T-helper 2 cell (primary cell): ENCODE measurements at places on chromosomes 2 and 18.

GRCh38 chr2:150705767-150706166 is 218.3 kb upstream of the RND3 start:
- DNase-seq: no peak

- DNase-seq: no peak
These were observed 229.3 kb upstream of the TRIB2 start for GRCh38 chr2:12487253-12488004.

DNA sequence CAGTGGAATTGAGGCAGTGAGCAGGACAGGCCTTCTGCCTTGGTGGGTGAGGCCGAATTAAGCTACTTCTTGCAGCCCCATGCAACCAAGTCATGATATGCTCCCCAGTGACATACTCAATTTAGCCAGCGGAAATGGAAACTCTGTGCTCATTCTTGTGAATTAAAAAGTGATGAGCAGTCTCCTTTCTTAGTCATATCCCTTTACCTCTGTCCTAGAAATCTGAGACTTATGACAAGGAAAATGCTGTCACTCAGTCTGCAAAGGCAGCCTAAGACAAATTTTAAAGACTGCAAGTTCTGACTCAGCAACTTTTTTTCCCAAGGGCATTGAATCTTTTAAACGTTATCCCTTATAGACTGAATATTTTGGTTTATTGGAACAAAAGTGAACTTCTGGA is 218.2 kb downstream of the SH3BP4 start:
- DNase-seq: no peak

GRCh38 chr2:8015848-8016600 is 665.8 kb upstream of the ID2 start:
- no peak for DNase-seq

DNA sequence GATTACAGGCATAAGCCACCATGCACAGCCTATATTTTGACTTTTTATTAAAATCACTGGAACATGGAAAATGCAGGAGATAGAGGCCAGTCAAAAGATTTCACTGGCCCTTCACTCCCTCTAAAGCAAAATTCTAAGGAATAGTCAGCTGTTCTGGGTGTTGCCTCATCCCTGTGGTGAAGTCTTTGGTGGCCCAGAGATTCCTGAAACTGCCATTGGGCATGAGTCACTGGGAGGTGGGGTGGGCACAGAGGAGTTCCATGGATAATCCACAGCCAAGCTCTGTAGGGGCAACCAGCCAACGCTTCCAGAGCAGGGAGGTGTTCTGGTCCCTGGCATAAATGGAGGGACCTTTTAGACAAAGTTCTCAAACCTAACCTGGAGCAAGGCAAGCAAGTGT is 89.7 kb upstream of the TTC39C start:
- DNase-seq: no peak

DNA sequence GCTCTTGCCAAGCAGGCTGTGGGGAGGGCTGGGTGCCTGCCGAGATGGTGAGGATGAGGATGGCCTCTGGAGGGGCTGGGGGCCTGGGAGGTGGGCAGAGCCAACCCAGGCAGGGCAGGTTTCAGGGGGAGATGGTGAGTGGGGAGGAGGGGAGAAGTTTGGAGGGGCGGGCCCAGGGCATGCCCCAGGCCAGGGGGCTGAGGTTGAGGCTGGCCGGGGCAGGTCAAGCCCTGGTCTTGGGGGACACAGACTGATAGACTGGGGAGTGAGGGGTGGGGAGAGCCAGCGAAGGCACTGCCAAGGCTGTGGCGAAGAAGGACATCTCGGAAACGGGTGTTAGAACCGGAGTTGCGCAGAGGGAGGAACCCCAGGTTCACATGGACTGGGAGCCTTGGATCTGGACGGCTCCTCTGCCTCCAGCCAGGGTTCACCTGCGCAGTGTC is 12.6 kb downstream of the CAPN10 start:
- no peak for DNase-seq

GRCh38 chr2:25372405-25373268 is 30.9 kb upstream of the DNMT3A start:
- DNase-seq: no peak

DNA sequence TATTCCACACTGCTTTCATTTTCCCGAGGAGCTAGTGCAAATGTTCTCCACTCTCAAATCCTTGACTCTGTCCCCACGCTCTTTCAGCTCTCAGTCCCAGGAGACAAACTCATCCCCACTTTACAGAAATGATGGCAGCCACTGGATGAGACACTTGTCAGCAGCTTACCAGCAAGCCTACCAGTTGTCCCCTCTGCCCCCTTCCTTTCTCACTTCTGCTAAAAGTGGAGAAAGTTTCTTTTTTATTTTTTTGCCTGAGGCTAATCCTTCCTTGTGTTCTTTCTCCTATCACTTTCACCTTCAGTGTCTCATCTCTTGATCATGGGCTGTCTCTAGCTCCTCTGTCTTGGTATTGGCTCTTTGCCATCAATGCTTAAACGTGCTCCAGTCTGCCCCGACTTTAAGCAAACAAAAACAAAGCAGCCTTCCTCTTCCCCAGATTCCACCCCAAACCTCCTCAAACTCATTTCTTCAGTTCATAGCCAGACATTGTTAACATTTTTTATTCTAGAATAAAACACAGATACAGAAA is 64.5 kb downstream of the TTC32 start:
- no peak for DNase-seq

GRCh38 chr18:42231284-42231683 is 276.2 kb downstream of the PIK3C3 start:
- DNase-seq: no peak

DNA sequence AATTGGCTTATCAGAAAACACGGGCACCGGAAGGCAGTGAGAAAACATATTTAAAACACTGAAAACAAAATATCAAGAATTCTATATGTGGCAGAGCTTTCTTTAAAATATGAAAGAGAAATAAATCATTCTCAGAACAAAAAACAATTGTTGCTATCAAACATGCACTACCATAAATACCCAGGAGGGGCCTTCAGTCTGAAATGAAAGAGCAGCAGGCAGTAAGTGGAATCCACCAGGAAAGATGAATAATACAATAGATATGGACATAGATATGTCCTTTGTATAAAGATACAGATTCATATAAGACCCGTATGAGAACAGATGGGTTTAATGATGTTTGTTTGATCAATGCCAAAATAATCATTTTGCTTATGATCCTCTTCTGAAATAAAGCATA is 142.0 kb downstream of the TMEM18 start:
- no peak for DNase-seq

- DNase-seq: no peak
These were observed 978.1 kb upstream of the CDH2 start for GRCh38 chr18:29154758-29155725.

DNA sequence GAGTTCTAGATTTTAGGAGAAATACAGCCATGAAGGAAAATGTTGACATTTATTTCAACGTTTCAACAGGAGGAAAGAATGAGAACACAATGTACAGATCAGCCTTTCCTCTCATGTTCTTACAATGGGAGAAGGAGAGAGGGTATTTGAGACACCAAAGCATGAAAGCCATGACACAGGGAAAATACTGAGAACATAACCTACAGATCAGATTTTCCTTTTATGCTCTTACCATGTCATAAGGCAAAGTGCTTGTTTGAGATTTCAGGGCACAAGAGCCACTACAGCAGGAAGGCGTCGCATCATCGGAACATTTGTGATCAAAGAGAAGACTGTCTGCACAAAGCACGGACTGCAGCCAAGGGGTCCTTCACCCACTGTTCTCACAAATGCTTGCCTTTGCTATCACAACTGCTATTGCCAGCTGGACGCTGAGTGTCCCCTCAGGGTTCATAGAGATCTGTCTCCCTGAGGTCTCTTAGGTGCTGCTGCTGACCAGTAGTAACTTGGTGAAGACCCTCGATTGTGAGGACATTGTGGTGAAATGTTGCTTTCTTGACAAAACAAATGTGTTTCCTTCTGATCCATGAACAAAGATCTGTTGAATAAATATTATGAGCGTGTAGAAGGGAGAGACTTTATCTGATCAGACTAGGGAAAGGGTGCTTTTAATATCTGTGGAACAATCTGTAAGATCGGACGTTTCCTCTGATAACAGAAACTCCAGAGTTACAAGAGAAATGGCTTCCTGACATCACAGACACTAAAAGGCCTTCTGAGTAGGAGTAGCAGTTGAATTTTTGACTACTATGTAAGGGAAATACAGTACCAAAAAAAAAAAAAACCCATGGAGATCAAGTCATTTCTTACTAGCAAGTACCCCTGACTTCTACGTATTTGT is 6.4 kb upstream of the IL1RL1 start:
- no peak for DNase-seq

DNA sequence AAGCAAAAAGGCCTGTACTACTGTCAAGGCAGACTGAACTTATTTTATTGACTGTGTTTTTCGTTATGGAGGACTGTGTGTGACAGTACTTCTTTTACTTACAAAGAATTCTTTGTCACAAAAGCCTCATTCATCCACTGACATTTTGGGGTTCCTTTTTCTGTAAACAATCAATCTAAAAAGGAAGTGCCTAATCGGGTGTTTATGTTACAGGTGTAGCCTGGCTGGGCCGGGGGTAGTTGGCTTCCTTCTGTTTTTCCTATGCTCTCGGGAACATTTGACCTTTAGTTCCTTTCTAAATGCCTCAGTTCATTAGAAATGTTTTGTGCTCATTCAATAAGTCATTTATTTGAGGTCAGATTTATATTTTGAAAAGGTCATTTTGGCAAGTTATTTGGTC is 8.3 kb downstream of the ZCCHC2 start:
- no peak for DNase-seq

DNA sequence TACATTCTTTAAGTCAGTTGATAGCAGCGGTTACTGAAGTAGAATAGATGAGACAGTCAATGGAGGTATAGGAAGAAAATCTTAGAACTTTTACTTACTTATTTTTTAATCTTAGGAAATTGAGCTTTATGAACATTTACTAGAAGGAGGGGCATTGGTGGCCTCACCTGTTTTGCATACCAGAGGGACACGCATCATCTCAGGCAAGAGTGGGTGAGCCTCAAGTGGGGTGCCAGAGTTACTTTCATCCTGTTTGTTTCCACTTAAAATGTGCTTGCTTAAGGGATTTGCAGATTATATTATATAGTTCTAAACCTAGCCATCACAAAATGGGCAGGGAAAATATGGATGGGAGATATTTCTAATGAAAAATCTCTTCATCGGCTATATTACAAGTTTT is 61.6 kb downstream of the WDR7 start:
- DNase-seq: no peak

- peak; percentile 96 for DNase-seq
These were observed 10.5 kb downstream of the OSR1 start for GRCh38 chr2:19347619-19348562.

- no peak for DNase-seq
These were observed 37.0 kb upstream of the IGFBP5 start for GRCh38 chr2:216732334-216732733.

DNA sequence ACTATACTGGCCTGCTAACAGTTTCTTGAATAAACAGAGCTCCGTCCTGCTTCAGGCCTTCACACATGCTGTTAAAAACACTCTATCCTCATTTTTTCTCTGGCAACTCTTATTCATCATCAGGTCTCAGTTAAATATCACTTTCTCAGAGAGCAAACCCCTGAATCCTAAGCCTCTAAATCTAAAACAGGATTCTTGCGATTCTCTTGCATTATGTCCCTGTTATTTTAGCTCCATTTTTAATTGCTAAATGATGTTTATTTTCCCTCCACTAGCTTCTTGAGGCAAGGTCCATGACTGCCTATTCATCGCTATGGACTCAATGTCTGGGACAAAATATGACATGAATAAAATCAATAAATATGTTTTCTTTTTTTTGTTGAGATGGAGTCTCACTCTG is 190.7 kb upstream of the SMAD7 start:
- DNase-seq: no peak

GRCh38 chr2:19554520-19554919 is 196.1 kb upstream of the OSR1 start:
- no peak for DNase-seq

- DNase-seq: no peak
These were observed 38.6 kb downstream of the STK25 start for GRCh38 chr2:241469746-241470145.

DNA sequence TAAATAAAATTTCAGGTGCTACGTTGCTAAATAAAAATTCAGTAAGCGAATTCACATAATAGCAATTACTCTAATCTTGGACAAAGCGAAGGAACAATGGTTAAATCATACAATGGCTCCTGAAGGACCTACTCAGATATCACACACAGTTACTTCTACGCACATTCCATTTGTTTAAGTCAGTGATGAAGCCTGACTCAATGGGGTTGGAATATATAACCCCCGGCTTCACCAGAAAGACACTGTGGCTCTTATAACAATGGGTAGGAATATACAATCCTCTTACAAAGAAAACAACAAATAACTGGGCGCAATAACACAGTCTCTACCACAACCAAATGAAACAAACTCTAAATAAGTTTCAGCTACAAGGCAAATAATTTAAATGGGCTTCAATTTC is 349.5 kb downstream of the IRS1 start:
- DNase-seq: no peak

DNA sequence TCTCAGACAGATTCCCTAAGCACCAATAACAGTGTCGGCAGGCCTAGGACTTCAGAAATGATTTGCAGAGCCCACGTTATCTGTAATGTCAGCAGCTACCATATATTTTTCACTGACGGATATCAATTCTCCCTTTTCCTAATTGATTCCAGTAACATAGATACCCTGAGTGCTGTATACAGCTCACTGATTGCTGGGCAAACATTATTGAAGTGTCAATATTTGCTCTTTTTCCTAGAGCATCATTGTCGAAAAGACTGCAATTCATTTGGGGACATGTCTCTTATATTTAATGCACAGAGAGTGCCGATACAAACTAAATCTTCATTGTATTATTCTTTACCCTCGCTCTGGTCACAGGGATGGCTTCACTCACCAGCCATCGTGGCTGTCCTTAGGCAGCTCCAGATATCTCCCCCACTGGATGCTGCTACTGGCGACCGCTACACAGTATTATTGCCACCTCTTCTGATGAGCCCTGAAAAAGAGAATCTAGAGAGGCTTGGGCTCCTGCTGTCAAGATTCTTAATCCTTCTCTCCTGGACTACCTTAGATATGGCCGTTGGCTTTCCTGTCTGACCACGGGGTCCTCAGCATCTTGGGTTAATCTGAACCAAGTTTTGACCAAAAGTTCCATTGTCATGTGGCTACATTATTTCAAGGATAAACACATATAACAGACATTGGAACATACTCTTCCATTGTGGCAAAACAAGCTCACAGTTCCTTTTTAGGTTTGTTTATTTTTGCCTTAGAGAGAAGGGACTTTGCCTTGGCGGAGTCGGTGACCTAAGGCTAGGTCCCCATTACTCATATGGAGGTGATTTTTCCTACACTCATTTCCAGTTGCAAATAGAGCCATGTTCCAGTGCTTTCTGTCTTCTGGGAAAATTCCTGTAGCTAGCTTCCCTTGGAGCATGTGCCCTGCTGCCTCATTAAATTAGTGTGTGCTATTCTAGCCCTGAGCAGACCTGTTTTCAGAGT is 105.4 kb downstream of the CPO start:
- no peak for DNase-seq

GRCh38 chr2:24354957-24355356 is 5.4 kb downstream of the ITSN2 start:
- no peak for DNase-seq

- no peak for DNase-seq
These were observed 259.4 kb upstream of the GULP1 start for GRCh38 chr2:188032306-188032705.
